ENCODE measurements at places on chromosomes 13 and 19.

- no peak for DNase-seq
These were observed 218.1 kb upstream of the ARGLU1 start for GRCh38 chr13:106786006-106786563.

- DNase-seq, result no peak
These were observed 73.6 kb downstream of the SIPA1L3 start for GRCh38 chr19:37980419-37981170.

- no peak for DNase-seq
These were observed 28.4 kb downstream of the ANKRD27 start for GRCh38 chr19:32646556-32646955.

GRCh38 chr19:45413497-45413896 lies 7.1 kb downstream of the POLR1G start:
- DNase-seq, result no peak

- DNase-seq, result no peak
These were observed 22.5 kb upstream of the NDFIP2 start for GRCh38 chr13:79458436-79458835.

GRCh38 chr13:73304442-73304841 lies 245.6 kb downstream of the KLF5 start:
- DNase-seq, result no peak

DNA sequence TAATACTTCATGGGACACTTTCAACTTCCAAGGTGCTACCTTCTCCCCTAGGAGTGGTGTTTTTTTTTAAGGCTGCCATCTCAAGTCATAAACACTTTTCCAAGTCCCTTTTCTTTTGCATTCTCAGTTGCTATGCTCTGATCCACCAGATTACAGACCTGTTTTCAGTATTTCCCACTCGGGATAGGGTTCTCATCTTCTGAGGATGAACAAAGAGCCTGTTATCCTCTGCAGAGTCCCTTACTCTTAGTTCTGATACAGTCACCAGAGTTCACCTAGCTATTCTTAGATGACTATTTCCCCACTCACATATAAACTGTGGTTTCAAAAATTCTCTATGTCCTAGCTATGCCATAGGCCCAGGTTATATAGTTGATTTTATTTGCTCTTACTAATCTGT lies 15.9 kb downstream of the ZDHHC20 start:
- DNase-seq, result no peak

DNA sequence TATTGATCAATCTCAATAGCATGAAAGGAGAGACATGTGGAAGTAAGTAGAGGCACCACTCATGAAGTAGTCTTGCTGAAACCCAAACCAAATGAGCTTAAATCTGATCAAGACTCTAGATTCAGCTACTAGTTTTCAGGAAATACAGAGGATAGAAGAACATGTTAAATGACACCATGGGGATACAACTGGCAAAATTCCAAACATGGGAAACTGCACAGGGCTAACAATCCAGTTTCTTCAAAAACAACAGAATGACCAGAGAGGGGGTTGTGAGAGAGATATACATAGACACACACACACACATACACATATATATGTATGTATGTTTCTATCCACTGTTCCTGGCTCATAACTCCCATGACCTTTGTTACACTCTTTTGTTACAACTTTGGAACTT lies 44.8 kb downstream of the MRPL57 start:
- DNase-seq, result no peak
